Upper lobe of right lung (tissue), 1 donor: ENCODE measurements at places on chromosomes 13 and 19.

GRCh38 chr19:34767951-34768350 is 5.1 kb downstream of the ZNF599 start:
- no peak for DNase-seq

DNA sequence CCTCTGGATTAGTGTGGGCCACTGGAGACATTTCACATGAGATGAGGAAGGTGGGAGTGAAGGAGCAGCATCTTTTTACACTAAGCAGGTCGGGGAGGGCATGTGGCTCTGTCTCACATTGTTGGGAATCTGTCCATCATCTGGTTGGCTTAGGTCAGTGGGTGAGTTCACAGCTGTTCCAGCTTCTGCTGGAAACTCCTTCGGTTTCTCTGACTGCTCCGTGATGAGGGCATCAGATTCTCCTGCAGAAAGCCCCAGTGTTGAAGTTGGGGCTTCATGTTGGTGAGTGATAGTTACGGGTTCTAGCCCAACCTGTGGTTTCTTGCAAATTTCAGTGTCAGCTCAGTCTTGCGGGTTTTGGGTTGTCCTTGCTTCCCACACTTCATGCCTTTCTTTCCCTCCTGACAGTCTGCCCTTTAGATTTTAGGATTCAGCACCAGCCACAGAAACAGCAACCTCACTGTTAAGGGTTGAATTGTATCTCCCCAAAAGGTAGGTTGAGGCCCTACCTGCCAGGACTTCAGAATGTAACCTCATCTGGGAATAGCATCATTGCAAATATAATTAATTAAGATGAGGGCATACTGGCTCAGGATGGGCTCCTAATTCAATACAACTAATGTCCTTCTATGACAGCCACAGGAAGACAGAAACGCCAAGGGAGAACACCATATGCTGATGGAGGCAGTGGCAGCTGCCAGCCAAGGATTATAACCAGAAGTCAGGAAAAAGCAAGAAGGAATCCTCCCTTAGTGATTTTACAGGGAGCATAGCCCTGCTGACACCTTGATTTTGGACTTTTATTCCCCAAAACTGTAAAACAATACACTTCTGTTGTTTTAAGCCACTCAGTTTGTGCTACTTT is 7.6 kb upstream of the ALOX5AP start:
- no peak for DNase-seq

DNA sequence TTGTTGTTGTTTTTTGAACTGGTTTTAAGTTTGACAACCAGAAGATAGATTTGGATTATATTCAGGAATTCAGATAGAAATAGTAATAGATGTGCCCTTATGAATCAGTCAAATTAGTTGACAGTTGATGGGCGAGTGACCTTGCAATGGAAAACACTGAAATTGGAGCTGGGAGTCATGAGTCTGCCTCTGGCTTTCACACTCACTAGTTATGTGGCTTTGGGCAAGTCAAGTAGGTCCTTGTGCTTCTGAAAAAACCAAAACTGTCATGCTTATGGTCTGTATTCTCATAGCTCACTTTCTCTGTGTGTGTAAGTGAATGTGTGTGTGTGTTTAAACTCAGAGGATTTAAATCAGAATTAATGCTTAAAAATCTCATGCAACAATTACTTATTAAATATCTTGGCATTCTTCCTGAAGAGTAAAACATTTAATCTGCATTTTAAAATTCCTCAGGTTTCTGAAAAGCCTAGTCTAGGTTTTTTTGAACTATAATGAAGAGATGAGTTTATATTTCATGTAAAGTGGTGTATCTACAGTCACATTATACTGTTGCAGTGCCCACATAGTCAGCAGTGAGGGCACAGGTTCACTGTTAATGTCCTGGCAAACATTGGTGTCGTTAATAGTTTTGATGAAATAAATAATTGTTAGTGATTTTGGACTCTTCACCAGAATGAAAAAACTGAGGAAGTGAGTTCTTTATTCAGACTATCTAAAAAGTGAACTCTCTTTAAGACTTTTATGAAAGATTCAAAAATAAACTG is 32.5 kb downstream of the UCHL3 start:
- DNase-seq, result no peak

DNA sequence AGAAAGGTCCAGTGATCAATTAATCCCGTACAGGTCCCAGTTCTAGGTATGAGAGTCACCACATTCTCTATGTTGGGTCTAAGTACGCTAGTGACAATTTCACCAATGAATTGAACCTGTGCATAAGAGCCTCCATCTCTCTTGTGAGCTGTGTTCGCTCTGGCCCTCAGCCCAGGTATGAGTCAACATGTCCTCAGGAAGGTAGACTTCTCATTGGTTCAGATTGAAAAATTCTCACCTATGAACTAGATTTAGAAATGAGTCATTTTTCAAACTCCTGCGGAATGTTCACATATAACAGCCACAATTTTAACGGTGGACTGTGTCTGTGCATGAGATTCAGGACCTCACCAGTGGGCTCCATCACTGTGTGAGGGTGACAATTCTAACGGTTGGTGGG is 12.7 kb upstream of the ZNF43 start:
- no peak for DNase-seq
